ENCODE measurements at places on chromosomes 4 and X.

GRCh38 chr4:113278324-113278934 is 229.0 kb downstream of the ANK2 start:
- peak; percentile 63 for DNase-seq

GRCh38 chrX:150038986-150039599 is 100.8 kb upstream of the EOLA2 start:
- DNase-seq, result no peak

DNA sequence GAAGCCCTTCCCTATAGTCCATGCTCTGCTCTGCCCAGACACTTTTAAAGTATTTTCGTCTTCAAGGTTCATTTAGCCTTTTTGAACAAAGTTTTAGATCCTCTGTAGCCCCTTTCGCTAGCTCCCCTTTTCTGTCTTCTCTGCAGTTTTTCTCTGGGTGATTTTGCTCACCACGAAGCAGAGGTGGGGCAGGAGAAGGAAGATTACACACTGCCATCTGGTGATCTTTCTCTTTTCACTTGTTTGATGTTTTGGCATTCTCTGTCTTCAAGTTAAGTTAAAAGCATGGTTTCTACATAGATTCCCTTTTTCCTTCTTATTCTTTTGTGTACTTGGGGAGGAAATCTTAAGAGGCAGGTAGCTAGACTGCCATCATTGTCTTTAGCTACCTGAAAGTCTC is 43.9 kb downstream of the CC2D2A start:
- DNase-seq, result no peak

- DNase-seq, result no peak
Measured at GRCh38 chrX:137550665-137551261, 15.2 kb upstream of the ZIC3 start.

Data from heart left ventricle (tissue), 16 donors.